ENCODE measurements at places on chromosomes 16 and 17. TPM values are rescaled to one million over a fixed set of nuclear protein-coding genes. Genes with fewer than 3 reads are reported as not detected.
A peak's percentile ranks its signal among the peaks of the same experiment; 100 is the strongest.

Gene DUS1L
- 69.7 TPM for total RNA-seq

Gene MRPL45
- 40.2 TPM for total RNA-seq

Gene TRIM37
- 23.2 TPM for total RNA-seq

DNA sequence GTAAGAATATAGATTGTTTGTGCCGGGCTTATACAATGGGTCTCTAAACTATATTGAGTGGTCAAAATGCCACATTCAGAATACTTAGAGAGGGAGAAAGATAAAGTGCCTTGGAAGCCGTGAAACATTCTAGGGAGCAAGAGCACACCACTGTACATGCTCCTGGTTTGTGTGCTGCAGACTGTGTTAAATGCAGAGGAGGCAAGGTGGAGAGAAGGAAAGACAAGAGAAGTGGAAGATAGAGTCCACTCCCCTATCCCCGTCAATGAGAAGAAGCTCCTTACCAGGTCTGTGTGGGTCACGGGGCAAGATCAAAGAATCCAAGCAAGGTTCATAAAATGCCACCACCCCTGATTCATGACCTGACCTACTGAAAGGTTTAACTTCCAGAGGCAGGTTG is 267.1 kb upstream of the TBX2 start:
- DNase-seq: no peak

- no peak for DNase-seq
These were observed 589.3 kb downstream of the MAF start for GRCh38 chr16:79011282-79011681.

GRCh38 chr17:64202683-64203344 is 60.2 kb downstream of the TEX2 start:
- DNase-seq: peak; percentile 81

DNA sequence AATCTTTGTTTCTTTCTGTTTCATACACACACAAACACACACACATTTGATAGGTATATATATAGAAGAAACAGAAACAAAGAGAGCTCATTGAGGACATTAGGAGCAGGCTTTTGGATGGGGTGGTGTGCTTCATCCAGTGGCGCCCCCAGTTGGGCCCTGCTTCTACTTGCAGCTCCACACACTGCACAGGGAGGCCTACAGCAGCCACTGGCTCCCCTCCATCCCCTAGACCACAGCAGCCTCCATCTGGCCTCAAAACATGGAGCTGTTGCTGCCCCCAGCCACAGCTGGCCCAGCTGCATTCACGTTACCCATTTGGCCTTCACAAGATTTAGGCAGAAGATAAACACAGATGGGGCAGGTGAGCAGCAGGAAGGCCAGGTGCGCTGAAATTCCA is 33.1 kb upstream of the NF1 start:
- DNase-seq: no peak

DNA sequence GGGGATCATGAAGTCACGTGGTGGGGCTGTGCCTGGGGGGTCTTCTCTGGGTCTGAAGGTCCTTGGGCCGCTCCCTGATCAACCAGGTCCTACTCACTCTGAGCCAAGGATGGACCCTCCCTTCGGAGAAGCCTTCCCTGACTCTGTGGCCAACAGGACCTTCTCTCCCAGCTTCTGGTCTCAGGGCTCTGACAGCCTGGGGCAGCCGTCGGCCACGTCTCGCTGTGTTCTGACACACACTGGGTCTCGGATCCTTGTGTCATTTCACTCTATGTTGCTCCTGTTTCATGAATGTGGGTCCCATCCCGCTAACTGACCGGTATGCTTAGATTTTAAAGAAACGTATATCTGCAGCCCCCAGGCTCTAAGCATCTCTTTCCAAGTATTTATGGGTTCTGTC is 256.1 kb downstream of the ENGASE start:
- DNase-seq: no peak

DNA sequence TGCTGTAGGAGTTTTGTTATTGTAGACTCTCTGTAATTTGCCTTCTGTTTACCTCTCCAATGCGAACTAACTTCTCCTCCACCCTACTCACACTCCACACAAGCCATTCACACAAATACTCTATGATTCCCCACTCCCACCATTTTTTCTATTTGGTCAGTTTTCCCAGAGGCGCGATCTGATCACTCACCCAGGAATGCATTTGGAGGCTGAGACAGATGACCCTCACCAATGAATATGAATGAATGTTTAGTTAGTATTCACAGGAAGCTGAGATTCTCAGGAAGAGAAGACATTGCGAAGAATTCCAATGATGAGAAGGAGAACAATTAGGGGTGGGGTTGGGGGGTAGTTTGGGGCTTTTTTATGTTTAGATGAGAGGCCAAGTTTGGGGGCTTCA is 10.5 kb upstream of the ANKFN1 start:
- DNase-seq: no peak

GRCh38 chr16:2691491-2692248 is 9.3 kb downstream of the KCTD5 start:
- DNase-seq: no peak

GRCh38 chr17:4939546-4939795 is 375 bp downstream of the SLC25A11 start:
- DNase-seq: no peak

Data from HFFc6 (cell line).